ENCODE measurements at places on chromosomes 11 and 22. TPM values are rescaled to one million over a fixed set of nuclear protein-coding genes. Genes with fewer than 3 reads are reported as not detected.

Gene MUC5B
- total RNA-seq, result 3.7 TPM

Gene PRG3
- total RNA-seq, result not detected

Gene TBX1
- 3.1 TPM for total RNA-seq

Gene LRRC32
- total RNA-seq, result 0.16 TPM

Gene TSSC4
- total RNA-seq, result 67.4 TPM

Gene LRRC4C
- not detected for total RNA-seq

Gene C11orf52
- not detected for total RNA-seq

Gene CCDC82
- 19.9 TPM for total RNA-seq

Gene GPHA2
- not detected for total RNA-seq

Gene GGTLC3
- not detected for total RNA-seq

Gene FIBIN
- not detected for total RNA-seq

Gene CLMP
- total RNA-seq, result 24.7 TPM

Gene OR51E1
- not detected for total RNA-seq

Gene OR10A5
- total RNA-seq, result not detected

Gene OSBP2
- 13.7 TPM for total RNA-seq

Gene CLDN5
- not detected for total RNA-seq

Gene KIRREL3
- total RNA-seq, result 10.4 TPM

Gene IL17REL
- not detected for total RNA-seq

Gene SLC5A4
- not detected for total RNA-seq

Gene GLYATL1
- total RNA-seq, result not detected

Gene SLC22A12
- not detected for total RNA-seq

Gene MMP20
- not detected for total RNA-seq

Gene MMP27
- total RNA-seq, result not detected

Gene BAD
- total RNA-seq, result 99.6 TPM

Gene PANX3
- not detected for total RNA-seq

Gene CD6
- 0.47 TPM for total RNA-seq

Gene CARD10
- total RNA-seq, result 40.8 TPM

Gene GSTT2
- not detected for total RNA-seq

Gene F2
- total RNA-seq, result 2.7 TPM

Gene CCDC116
- total RNA-seq, result not detected

Data from A549 treated with DMSO at 1 μM for 4 hours (cell line).